CD4-positive, alpha-beta T cell treated with Interleukin-21 for 1 hour (primary cell): ENCODE measurements at places on chromosomes 7 and 10.

DNA sequence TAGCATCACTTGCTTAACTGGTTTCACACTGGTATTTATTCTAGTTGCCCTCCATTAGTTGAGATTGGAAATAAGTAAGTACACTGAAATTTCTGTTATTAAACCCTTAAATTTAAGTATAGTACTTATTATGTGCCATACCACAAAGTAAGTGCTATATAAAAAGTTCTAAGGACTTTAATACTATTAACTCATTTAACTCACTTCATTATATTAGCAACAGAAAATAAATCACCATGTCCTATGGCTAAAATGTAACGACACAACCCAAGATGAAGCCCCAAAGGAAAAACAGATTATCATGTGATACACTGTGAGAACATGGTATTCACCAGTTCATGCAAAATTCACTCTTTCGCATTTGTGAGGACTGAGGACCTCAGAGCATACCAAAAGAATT is 70.5 kb downstream of the AGMO start:
- no peak for DNase-seq

DNA sequence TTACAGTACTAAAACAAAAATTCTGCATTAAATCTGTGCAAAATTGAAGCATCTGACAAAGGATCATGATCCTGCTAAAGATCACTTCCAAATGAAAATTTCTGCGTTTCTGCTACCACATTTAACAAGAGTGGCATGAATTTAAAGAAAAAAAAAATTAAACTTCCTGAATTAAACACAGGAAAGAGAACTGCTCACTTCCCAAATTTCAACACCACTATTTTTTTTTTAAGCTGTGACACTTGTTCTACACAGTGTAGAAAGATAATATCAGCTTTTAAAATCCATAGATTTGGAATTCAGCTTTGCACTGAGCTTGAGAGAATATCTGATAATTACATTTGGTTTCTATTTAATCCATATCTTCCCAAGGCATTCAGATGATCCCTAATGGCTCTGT is 73.6 kb downstream of the EPC1 start:
- no peak for DNase-seq

GRCh38 chr10:64419461-64419860 is 898.3 kb downstream of the REEP3 start:
- no peak for DNase-seq

GRCh38 chr10:113240736-113241135 is 290.7 kb downstream of the TCF7L2 start:
- no peak for DNase-seq

DNA sequence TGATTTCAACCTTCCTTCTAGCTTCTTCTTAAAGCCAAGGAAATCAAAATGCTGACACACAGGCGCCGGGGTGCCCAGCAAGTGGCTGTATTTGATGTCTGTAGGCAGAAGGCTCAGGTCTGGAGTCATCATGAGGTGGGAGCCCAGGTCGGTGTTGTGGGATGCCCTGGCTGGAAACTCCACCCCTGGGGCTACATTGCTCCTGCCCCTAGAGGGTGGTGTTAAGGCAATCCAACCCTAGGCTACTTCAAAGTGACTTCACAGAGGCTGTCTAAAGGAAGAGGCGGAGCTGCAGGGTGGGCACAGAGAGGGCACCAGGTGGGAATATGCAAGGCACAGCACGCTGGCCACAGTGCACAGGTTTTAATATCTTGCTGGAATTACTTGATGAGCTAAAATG is 200.9 kb downstream of the ADAM12 start:
- no peak for DNase-seq

- no peak for DNase-seq
Observed at GRCh38 chr10:51073453-51074237, 642 bp upstream of the PRKG1 start.

GRCh38 chr10:35424680-35425285 is 88.5 kb downstream of the CCNY start:
- no peak for DNase-seq

DNA sequence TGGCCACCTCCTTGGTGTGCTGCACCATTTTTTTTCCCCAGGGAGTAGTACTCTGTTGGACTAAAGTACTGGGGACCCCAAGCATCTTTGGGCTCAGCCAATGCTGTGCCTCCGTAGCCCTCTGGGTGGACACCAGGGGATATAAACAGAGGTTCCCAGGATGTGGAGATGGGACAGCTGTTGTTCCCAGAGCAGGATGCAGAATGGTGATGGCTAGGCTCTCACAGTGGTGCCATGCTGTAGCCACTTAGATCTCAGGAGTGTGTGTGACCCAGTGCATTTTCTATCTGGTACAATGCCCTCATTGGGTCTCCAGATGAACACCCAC is 50.9 kb upstream of the SCIN start:
- DNase-seq = no peak

GRCh38 chr10:117631276-117632145 is 89.0 kb downstream of the EMX2 start:
- no peak for DNase-seq
